ENCODE measurements at places on chromosomes 12 and 14.

- DNase-seq = no peak
Observed at GRCh38 chr14:53608369-53608768, 348.3 kb downstream of the BMP4 start.

DNA sequence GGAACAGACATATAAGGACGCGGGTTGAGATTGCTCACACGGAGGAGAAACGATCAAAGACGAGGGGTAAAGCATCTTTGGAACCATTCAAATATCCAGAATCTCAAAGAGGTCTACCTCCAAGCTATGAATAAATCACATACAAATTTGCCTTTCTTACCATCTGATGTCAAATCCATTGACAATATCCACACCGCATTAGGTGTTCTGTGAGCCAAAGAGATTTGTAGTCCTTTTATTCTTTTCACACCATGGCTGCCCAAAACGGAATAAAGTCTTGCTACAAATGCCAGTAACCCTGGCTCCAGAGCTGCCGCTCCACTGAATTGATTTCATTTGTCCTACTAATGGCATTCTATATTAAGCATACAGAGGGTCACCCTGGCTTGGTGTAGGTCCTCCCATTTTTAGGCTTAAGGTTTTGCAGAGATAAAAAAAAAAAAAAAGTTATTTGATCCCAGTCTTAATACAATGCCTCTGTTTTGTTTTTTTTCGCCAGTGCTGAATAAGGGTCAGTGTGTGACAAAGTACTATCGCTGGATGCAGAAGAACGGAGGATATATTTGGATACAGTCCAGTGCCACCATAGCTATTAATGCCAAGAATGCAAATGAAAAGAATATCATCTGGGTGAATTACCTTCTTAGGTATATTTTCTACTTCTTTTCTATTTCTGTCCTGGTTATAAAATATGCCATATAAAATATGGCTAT, 157.3 kb downstream of the EGLN3 start:
- DNase-seq = no peak

GRCh38 chr12:22610131-22610530, 14.8 kb upstream of the ETNK1 start:
- DNase-seq = no peak

DNA sequence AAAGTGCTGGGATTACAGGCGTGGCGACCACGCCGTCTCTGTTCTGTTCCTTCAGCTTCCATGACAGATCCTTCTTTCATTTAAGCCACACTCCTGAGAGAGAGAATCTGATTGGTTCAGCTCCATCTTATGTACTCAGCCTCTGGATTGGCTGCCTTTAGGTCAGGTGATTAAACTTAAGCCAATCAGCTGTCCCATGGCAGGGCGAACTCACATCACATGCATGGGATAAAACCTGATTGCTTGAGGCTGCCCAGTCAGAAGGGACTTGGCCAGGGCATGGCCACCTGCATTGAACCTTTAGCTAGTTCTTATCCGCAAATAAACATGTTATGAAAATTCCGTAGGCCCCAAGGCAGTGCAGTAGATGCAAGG, 274.2 kb downstream of the SUDS3 start:
- DNase-seq = no peak

DNA sequence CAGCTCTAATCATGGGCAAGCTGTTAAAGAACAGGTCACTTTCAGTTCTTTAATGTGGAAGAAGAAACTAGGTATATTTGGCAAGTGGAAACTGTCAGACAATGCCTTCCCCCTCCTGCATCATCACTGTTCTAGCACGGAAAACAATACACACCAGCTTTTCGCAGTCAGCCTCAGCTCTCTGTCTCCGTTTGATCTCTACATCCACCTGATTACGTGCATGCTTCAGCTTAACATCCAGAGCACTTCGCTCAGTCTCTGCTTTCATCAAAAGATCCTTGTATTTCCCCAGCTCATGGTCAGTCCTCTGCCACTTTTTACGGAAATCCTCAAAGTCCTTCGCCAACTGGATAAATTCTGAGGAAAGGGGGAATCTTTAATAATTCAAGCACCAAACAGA, 19.0 kb downstream of the RACGAP1 start:
- no peak for DNase-seq

GRCh38 chr12:86634456-86635410, 378.5 kb upstream of the MGAT4C start:
- DNase-seq = no peak

- no peak for DNase-seq
Observed at GRCh38 chr14:104235686-104236085, 97.3 kb downstream of the KIF26A start.

DNA sequence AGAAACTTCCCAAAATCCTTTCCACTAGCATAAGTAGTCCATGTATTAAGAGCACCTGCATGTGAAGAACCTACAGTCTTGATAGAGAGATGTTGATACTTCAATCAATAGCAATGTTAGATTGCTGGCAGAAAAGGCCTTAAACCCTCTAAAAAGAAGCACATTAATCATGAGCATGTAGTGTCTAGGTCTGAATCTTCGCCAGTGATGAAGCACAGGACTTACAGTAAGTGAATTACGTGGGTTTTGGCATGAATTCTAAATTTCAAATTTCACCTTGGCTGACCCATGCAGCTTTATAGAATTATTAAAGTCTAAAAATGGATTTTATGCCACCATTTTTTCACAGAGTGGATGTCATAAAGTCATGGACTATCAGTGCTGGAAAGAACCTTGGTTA, 791.6 kb upstream of the NOVA1 start:
- no peak for DNase-seq

- no peak for DNase-seq
Observed at GRCh38 chr12:27960821-27961220, 11.7 kb downstream of the PTHLH start.

GRCh38 chr12:53956914-53957536, 2.3 kb downstream of the HOXC12 start:
- DNase-seq = no peak

GRCh38 chr14:50792051-50792477, 38.9 kb downstream of the NIN start:
- no peak for DNase-seq

GRCh38 chr12:1503281-1503711, 91.1 kb downstream of the FBXL14 start:
- DNase-seq = no peak

DNA sequence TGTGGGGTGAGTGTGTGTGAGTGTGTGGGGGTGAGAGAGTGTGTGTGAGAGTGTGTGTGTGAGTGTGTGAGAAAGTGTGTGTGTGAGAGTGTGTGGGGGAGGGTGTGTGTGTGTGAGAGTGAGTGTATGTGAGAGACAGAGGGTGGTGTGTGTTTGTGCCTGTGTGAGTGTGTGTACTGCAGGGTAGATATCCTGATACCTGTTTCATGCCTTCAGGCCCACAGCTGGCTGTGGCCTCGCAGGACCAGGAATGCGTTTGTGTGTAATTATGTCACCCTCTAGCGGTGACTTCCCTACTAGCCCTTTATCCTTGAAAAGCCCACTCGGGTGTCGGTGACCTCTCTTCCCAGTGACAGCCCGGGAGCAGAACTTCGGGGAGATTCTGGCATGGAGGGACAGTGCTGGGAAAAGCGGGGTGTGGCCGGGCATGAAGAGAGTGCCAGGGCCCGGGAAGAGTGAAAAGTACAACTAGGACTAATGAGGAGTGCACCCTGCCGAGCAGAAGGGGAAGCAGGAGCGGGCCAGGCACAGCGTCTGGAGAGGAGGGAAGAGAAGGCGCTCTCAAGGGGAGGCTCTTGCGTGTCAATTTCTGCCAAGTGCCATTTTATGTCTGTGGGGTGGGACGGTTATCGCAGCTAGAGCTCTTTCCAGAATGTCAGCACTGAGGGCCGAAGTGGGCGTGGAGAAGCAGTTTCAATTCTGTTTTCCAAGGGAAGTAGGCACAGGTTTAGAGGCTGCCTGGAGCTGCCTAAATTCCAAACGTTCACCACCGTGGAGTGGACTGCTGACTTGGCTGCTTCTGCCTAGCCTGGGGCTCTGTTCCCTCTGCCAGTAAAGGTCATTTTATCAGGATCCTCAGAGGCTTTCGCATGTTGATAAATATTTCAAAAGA, 11.0 kb upstream of the FBXL14 start:
- peak; percentile 74 for DNase-seq

- no peak for DNase-seq
Observed at GRCh38 chr14:61746881-61747280, 15.3 kb upstream of the SNAPC1 start.

DNA sequence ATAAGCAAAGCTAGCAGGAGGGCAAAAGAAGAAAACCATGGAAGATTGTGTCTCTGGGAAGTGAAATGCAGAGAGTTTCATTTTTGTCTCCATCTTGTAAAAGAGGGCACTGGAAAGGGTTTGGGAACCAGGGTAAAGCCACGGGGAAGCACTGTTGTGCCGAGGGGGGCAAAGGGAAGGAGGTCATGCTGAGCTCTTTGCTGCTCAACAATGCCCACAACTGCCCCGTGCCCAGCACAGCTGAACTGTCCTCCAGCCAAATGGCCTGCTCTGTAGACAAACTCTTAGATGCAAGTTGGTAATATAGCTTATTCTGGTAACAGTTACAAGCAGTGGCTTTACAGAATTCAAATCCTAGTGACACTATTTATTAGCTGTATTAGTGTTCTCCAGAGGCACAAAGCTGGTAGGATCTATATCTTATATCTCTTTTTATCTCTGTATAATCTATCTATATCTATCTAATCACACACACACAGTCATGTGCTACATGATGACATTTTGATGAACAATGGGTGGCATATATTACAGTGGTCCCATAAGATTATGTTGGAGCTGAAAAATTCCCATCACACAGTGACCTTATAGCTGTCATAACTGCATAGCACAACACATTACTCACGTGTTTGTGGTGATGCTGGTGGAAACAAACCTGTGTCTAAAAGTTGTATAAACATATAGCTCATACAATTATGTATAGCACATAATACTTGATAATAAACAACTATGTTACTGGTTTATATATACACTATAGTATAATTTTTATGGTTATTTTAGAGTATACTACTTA, 203.4 kb upstream of the DDHD1 start:
- no peak for DNase-seq

GRCh38 chr14:101476258-101476915, 84.9 kb upstream of the DIO3 start:
- DNase-seq = no peak

DNA sequence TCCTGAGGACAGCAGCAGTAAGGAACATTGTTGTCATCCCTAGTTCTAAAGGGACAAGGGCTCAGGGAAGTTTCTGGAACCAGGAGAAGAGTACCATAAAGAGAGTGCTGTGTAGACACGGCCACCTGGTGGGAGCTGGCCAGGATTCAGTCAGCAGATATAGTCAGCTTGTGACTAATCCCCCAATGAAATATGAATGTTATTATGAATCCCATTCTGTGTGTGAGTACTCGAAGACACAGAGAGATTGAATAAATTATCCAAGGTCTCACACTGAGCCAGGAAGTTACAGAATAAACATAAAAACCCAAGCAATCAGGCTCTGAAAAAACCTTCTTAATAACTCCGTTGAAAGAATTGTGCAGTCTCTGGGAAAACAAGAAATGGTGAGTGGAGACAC, 1359.5 kb downstream of the AACS start:
- no peak for DNase-seq

- DNase-seq = no peak
Observed at GRCh38 chr12:18382236-18382885, 121.0 kb downstream of the PIK3C2G start.

- peak; percentile 63 for DNase-seq
Observed at GRCh38 chr14:94598816-94599655, 13.2 kb upstream of the SERPINA3 start.

DNA sequence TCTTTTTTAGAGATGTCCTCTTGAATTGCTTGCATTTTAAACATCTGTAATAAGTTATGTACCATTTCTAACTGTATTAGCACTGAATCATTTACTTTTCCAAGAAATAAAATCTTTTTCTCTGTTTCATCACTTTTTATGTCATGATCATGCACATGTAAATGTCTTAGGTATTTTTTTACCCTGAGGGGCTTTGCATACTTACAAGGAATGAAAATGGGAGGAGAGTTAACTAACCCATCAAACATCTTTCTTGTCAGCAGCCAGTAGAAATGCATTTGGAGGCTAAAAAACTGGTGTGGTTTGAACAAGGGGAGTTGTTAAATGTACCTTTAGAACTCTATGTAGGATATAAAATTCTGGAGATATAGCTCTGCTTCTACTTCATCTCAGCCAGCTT, 1080.3 kb downstream of the GALC start:
- no peak for DNase-seq

- peak; percentile 4 for DNase-seq
Observed at GRCh38 chr12:55068416-55069010, 48.7 kb downstream of the NEUROD4 start.

DNA sequence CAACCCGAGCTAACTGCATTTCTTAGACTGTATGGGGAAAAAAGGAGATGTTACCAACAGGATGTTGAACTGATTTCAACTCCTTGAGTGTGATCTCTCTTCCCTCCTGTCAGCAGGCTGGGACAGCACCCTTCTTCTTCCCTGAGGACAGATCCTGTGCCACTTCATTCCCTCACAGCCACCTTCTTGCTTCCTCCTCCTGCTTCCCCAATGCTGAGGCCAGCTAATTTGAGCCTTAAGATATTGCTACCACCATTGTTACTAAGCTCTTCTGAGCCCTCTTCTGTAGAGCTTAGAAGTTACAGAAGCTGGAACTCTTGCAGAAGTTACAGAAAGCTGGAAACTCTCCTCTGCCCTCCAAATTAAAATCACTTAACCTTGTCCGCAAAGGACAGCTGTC, 88.8 kb downstream of the SPTSSA start:
- DNase-seq = no peak

DNA sequence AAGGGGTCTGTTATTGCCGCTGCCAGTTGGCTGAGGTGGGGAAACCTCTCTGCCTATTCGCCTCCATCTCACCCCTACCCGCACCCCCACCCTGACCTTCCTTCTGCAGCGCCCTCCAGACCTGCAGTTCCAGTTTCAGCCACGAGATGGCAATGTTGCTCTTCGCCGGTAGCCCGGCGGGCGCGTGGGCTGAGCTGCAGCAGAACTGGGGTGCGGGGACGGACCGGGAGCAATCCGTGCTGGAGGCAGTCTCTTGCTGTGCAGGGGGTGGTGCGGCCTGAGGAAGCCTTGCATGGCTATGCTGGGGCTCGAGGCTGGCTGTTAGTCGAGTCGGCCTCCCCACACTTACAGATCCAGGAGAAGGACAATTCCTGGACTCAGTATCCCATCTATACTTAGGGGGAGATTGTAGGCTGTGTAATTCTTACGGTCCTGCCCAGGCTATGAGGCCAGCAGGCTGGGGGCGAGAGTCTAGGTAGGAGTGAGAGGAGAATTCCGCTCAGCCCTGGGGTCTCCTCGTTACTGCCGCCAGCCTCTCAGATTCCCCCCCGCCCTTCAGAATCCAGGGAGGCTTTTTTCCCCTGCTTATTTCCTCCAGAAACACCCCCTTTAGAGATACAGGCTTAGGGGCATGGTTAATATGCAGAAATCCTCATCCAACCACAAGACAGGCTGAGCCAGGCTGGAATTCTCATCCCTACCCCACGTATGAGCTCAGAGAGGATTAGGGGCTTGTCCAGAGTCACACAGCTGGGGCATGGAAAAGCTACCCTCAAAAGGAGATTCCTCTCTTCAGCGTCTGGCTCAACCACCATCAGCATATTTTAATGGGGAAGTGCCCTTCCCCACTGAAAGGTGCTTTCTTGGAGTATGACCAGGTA, 118.2 kb downstream of the AACS start:
- peak; percentile 60 for DNase-seq

GRCh38 chr14:51145246-51145645, 50.3 kb upstream of the TRIM9 start:
- no peak for DNase-seq

GRCh38 chr12:78209846-78210505, 379.3 kb downstream of the NAV3 start:
- DNase-seq = peak; percentile 75

- no peak for DNase-seq
Observed at GRCh38 chr14:33986804-33987203, 35.9 kb upstream of the EGLN3 start.

- no peak for DNase-seq
Observed at GRCh38 chr12:49909356-49909755, 5.7 kb upstream of the FAIM2 start.
